Inflammatory macrophage (primary cell): ENCODE measurements at places on chromosomes 5 and 9.
A peak's percentile ranks its signal among the peaks of the same experiment; 100 is the strongest.

- peak; percentile 5 for DNase-seq
Observed at GRCh38 chr5:112907166-112907631, 14.8 kb downstream of the REEP5 start.

DNA sequence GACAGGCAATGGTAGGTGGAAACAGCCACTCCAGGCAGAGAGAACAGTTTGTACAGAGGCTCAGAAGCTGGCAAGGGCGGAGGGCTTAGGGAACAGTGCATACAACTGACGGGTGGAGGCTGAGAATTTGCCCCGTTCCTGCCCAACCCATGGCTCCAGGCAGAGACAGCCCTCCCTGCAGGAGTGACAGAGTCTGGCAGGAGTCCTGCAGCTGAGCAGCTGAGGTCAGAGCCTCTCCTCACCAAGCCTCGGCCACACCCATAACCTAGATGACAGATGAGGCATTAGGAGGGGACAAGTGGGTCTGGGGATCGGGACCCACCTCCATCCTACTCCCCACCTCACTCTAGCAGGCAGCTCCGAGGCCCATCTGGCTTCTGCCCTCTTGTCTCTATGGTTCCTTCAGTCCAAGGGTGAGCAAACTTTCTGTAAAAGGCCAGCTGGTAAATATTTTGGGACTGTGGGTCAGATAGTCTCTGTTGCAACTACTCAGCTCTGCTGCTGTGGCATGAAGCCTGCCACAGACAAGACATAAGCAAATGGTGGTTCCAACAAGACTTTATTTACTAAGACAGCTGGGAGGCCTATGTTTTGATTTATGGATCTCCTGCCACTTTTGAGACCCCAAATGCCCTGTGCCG is 83.7 kb downstream of the SH3TC2 start:
- no peak for DNase-seq

DNA sequence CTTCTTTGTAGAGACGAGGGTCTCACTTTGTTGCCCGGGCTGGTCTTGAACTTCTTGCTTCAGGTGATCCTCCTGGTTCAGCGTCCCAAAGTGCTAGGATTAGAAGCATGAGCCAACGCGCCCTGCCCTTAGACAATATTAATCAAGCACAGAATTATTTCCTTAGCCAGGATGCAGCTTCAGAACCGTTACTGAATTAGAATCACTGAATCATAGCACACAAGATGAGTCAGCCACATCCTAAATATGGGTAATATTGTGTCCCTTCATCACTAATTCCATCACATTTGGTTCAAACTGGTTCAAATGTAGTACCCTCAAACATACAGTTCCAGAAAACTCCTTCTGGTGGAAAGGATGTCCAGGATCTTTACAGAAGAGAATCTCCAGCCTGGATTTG is 82.7 kb downstream of the BNC2 start:
- DNase-seq: no peak

DNA sequence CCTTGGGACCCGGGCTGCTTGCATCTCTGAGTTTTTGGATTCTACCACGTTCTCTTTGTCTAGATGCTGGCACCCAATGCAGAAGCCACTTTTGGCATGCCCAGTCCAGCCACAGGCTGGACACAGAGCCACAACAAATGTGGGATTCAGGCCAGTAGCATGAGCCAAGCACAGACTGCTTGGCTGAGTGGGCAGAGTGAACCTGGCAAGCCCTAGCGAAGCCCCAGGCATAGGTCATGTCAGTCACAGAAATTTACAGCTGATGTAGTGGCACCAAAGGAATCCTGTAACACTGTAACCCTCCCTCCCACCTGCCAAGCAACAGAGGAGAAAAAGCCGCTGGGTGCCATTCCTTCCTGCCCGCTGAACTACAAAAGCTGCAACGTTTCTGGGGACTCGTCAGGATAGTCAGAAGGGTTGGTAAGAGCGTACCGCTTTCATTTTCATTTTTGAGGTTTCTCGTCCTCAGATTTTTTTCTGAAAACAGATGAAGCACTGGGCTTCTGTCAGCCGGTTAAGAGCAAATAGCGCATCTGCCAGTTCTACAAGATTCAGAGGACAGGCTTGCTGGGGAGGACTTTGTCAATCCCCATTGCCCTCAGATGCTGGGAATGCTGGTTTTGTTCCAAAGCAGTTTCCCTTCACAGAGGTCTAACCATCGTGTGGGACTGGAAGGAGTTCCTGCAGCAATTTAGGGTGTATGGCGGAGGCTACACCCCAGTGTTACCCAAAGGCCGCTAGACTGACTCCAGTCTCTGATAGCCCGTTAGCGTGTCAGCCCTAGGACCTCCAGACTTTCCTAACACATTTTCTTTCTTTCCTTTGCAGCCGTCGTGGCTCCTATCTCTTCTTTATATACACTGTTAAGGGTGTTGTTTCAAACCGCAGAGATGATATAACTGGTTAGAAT is 399.0 kb downstream of the HTR1A start:
- DNase-seq: no peak

DNA sequence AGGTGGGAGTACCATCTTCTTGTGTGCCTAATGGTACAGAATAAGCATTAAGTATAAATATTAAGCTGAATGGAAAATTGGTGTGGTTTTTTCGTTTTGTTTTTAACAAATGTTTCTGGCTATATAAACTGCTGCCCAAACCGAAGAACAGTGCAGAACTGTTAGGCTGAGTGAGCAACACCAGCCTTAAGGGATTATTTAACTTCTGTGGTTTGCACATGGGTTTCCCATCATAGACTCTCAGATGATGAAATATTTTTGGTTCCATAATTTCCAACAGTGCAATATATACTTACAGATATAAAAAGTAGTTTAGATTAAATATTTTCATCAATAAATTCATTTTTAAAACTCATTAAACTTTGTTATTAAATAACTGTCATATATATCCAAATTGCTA is 16.4 kb downstream of the C5orf63 start:
- no peak for DNase-seq

DNA sequence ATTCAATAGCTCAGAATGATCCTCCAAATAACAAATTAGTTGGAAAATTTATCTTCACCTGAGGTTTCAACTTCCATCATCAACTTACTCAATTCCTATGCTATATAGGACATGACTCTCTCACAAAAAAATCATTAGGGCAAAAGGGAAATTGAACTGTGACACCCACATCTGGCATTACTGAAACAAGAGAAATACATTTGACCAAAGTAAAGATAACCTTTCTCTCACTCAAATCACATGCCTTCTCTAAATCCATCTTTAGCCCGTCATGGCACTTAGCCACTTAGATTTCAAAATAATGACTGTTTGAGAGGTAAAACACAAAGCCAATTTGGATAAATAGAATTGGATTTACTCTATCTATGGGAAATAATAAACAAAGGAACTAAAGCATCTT is 126.4 kb downstream of the ADAMTS6 start:
- DNase-seq: no peak

GRCh38 chr5:131392466-131393095 is 128.7 kb downstream of the CDC42SE2 start:
- no peak for DNase-seq

DNA sequence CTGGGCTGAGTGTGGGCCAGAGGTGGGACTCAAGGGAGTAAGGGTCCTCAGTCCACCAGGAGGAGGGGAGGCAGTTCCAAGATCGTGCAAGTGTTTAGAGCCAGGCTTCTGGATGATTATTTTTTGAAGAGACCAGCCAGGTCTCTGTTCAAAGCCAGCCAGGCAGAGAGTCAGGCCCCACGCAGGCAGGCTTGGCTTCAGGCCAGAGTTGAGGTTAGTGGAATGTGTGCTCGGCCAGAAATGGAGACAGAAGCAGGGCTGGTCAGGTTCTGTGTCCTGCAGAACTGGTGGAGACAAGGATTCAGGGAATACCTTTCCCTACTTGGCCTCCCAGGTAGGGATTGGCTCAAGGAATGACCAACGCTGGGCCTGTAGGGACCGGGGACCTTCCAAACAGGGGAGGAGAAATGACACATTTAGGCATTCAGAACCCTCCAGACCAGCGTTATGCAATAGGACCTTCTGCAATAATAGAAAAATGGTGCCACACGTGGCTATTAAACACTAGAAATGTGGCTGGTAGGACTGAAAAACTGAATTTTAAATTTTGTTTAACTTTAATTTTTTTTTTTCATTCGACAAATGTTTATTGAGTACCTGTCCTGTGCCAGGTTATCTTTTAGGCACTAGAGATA is 106.2 kb downstream of the CMYA5 start:
- DNase-seq: peak; percentile 3

DNA sequence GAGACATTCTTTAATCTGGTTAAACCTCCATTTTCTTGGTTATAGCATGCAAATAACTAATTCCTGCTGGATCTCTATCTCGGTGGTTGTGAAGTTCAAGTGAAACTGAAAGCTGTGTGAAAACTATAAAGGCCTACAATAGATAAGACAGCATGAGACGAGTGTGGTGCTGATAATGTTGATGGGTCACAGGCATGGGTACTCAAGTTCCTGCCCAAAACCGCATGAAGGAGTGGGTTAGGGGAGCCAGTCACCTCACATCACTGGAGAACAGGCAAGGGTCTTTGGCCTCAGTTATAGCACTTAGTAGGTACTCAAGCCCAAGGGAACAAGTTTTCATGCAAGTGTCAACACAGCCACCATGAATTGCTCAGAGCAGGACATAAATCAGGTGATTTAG is 16.7 kb downstream of the HMHB1 start:
- DNase-seq: no peak

DNA sequence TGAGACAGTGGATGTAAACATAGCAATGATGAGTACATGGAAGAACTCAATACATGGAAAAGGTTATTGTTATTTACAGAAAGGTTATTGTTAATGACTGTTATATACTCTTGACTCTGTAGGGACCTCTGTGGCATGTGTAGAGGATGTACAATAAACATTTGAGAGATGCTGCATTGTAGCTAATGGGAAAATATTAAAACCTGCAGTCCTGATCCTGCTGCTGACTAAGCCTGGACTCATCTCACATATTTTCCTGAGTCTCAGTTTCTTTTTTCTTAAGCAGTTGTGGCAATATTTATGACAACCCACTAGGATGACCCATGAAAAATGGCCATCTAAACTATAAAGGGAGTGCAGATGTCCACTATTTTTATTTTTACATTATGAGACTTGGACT is 75.4 kb downstream of the DOCK2 start:
- DNase-seq: no peak

DNA sequence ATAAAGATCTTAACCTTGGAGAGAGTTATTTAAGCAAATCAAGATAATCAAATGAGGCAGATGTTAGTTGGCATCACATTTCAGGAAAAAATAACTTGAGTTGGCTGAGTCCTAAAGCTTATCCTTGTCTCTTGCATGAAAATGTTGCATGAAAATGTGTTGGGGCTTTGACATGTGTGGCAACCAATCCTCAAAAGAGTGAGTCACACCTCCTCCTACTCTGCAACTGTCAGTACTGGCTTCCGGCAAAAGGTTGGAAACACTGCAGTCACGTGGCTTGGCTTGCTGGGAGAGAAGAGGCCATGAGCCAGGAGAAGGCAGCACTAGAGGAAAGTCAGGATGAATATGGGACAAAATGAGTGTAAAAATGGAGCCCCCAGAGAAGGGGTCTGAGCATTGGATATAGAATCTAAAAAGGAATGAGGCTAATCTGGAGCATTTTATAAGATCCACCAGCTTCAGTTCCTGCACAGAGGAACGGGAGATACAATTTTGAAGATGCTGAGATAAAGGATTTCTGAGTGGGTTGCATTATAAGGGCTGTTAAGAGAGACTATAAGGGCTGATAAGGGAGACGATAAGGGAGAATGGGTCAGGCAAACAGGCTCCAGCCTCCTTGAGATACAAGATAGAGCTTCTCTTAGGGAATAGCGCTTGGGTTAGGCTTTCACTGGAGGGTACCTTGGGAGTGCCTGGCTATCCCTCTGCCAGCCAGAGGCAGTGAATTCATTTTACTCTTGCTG is 43.1 kb downstream of the SPATA31D1 start:
- no peak for DNase-seq

- DNase-seq: no peak
Observed at GRCh38 chr5:154202379-154203260, 12.1 kb downstream of the GALNT10 start.

DNA sequence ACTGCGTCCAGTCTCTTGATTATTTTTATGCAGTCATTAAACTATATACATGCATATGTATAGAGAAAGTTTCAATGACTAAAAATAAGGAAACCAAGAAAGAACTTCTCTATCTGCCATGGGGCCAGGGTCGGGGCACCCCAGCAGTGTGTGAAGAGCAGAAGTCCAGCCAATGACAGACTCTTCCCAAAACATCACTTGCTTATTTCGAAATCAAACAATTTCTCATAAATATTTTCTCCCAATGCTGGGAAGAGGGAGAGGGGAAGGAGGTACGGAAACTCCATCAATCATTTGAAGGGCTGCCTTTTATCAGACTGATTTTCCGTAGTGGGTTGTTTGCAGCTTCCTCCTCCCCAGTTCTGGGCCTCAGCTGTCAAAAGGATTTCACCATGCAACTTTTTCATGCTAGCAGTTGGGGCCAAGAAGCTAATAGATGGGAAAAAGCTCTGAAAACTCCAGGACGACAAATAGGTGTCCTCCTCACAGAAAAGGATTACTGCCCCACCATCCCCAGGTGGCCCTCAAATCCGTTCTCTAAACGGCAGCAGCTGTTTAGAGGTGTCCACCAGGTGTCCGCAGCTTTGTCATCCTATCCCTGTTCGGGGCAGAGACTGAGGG is 617 bp upstream of the FPGS start:
- peak; percentile 72 for DNase-seq

- DNase-seq: no peak
Observed at GRCh38 chr5:163363389-163363788, 74.0 kb upstream of the CCNG1 start.

DNA sequence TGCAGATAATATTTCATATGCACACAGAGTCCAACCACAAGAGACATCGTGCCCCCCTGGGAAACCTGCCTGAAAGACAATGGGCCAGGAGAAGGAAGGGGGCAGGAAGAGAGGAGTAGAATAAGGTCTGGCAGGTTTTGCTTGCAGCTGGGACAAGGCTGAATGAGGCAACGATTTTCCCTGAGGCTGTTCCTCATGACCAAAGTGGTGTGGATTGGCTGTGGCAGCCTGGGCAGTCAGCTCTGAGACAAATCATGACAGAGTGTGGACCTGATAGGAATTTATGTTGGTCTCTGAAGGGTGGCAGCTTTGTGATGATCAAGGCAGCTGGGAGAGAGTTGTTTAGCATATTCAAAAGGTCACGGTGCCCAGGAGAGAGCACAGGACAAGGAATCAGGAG is 119.3 kb downstream of the NMUR2 start:
- no peak for DNase-seq

DNA sequence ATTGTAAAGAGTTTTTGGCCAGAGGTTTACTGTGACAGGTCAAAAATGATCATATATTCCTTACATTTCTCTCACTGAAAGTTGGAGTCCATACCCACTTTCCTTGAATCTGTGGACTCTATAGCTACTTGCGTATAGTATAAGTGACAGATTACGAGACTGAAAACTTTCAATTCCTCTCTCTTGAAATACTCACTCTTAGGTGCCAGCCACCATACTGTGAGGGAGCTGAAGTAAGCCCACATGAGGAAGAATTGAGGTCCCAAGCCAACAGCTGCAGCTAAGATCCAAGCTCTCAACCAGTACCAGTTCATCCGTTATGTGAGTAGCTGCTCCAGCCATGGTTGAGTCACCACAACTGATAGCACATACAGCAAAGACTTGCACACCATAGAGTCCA is 128.1 kb upstream of the FAM174A start:
- no peak for DNase-seq
